ENCODE measurements at places on chromosomes 7 and 10. TPM values are rescaled to one million over a fixed set of nuclear protein-coding genes. Genes with fewer than 3 reads are reported as not detected.

Gene MSMB
- not detected for polyA plus RNA-seq

- H3K27ac ChIP-seq = peak overlapping the region; percentile 28
- H3K4me3 ChIP-seq = 0 out of 2 replicates have a peak overlapping the region, but pooled peaks have one; percentile 3
- peak; percentile 72 for DNase-seq
Observed at GRCh38 chr10:14063531-14064285, 267.0 kb downstream of the FRMD4A start.

DNA sequence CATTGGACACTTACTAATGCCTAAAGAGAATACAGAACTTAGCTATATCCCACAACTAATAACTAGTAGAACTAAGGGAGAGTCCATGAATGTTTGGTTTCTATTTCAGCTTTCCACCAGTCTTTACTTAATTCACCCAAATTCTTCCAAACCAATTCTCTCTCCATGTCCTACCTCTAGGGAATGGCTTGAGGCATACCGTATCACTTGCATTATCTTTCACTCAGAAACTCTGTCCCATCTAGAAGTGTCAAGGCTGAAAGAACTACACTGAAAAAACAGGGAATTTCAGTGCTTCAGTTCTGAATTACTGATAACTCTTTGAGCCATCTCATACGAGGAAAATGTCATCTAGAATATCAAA is 758 bp downstream of the TMEM168 start:
- peak overlapping the region; percentile 88 for H3K4me3 ChIP-seq
- H3K27ac ChIP-seq = peak overlapping the region; percentile 75
- no peaks in the 10 kb centered on the region for H3K36me3 ChIP-seq
- H3K27me3 ChIP-seq = no peaks in the 10 kb centered on the region
- DNase-seq = no peak
- H3K4me1 ChIP-seq = peaks cover 6% of the 10 kb centered on the region

- no peak for DNase-seq
- H3K36me3 ChIP-seq = no peaks in the 10 kb centered on the region
- no peak overlapping the region for H3K4me3 ChIP-seq
- H3K27ac ChIP-seq = no peak overlapping the region
- H3K27me3 ChIP-seq = no peaks in the 10 kb centered on the region
- H3K4me1 ChIP-seq = peaks cover 19% of the 10 kb centered on the region
Observed at GRCh38 chr10:77604063-77604462, 33.5 kb downstream of the KCNMA1 start.

DNA sequence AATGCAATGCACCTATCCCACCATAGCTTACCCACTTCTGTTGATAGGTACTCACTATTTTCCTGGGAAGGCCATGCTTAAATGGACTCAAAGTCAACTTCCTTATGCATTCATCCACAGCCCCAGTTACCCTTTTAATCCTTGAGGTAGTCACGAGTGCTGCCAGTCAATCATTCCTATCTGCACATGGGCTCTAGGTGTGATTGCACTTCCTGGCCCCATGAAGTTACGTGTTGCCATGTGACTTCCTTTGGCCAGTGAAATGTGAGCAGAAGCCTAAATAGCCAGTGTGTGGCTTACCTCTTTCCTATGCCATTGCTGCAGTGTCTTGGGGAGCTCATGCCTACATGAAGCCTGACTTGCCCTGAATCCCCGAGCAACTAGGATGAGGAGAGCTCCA is 23.5 kb upstream of the EIF5AL1 start:
- H3K4me3 ChIP-seq = no peak overlapping the region
- DNase-seq = no peak
- peak overlapping the region; percentile 81 for H3K27ac ChIP-seq
- no peaks in the 10 kb centered on the region for H3K27me3 ChIP-seq
- H3K4me1 ChIP-seq = peaks cover 28% of the 10 kb centered on the region

DNA sequence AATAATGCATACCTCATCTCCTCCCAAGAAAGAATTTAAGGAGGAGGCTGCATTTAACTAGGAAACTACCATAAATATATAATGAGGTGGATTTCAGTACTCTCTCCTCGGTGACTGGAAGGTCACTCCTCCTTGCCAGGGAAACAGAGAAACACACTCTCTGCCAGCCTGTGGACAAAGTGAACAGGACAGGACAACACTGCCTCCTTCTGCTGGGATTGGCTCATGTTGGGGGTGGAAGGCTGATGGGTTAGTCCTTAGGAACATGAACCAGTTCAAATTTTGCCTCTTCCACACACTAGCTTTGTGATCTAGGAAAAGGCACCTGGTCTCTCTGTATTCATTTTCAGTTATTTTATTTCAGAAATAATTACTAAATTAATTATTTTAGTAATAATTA is 50.6 kb upstream of the STEAP4 start:
- no peaks in the 10 kb centered on the region for H3K4me1 ChIP-seq
- H3K27me3 ChIP-seq = no peaks in the 10 kb centered on the region
- peak; percentile 24 for DNase-seq
- H3K36me3 ChIP-seq = no peaks in the 10 kb centered on the region

DNA sequence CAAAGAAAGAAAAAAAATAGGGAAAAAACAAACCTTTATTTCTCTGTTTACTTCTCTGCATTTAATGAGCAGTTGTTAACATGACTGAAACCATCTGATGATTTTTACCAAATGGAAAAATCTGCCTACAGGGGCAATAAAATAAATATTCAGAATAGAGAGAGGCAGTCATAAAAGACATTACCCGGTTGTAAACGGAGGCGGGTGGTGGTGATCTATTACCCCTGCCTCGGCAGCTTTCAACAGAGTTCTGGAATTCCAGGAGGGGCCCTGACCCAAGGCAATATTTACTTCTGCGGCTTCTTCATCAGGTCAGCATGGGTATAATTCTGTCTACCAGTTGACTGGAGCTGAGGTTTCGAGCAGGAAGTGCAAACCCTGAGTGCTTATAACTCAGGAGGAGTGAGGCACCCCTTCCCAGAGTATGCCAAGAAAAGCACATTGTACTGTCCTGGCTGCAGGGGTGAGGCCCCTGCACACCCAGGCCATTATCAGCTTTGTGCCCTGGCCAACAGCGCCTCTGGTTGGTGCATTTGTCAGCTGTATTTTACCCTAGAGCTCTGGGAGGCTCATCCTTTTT is 8.2 kb upstream of the CXCL12 start:
- H3K4me1 ChIP-seq = 0 out of 2 replicates have a peak, but pooled peaks cover 8% of the 10 kb centered on the region
- no peak overlapping the region for H3K27ac ChIP-seq
- H3K36me3 ChIP-seq = no peaks in the 10 kb centered on the region
